H1 (cell line): ENCODE measurements at places on chromosomes 16 and 17. TPM values are rescaled to one million over a fixed set of nuclear protein-coding genes. Genes with fewer than 3 reads are reported as not detected.

The CD300E gene
- not detected in 2 replicates for polyA plus RNA-seq

- DNase-seq: no peak
- H3K36me3 ChIP-seq: no peaks in the 10 kb centered on the region
- no peak overlapping the region for H3K4me3 ChIP-seq
- H3K27me3 ChIP-seq: no peaks in the 10 kb centered on the region
- no peaks in the 10 kb centered on the region for H3K4me1 ChIP-seq
These were observed 12.6 kb upstream of the GPT2 start for GRCh38 chr16:46871597-46871996.

DNA sequence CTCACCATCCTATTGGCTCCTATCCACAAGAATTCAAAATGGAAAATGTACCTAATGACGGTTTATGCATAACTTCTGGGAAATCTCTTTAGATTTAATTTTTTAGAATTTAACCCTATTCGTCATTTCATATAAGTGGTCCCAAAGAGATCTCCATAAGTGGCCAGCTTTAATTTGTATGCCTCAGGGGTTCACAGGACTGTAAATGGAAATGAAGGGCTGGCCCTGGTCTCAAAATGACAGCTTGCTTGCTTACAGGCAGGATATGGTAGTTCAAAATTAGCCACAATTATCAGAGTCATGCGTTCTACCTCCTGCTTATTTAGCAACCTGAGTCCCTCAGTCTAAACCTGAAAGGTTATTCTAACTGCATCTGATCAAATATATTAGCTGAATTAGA lies 6.6 kb upstream of the NACA2 start:
- no peaks in the 10 kb centered on the region for H3K27me3 ChIP-seq
- no peak overlapping the region for H3K27ac ChIP-seq
- no peak overlapping the region for H3K4me3 ChIP-seq
- H3K36me3 ChIP-seq: no peaks in the 10 kb centered on the region
- DNase-seq: no peak

- no peaks in the 10 kb centered on the region for H3K4me1 ChIP-seq
- H3K27me3 ChIP-seq: no peaks in the 10 kb centered on the region
- DNase-seq: no peak
- H3K36me3 ChIP-seq: peaks cover 27% of the 10 kb centered on the region
- H3K4me3 ChIP-seq: no peak overlapping the region
These were observed 4.2 kb downstream of the EIF1 start for GRCh38 chr17:41692722-41693521.

DNA sequence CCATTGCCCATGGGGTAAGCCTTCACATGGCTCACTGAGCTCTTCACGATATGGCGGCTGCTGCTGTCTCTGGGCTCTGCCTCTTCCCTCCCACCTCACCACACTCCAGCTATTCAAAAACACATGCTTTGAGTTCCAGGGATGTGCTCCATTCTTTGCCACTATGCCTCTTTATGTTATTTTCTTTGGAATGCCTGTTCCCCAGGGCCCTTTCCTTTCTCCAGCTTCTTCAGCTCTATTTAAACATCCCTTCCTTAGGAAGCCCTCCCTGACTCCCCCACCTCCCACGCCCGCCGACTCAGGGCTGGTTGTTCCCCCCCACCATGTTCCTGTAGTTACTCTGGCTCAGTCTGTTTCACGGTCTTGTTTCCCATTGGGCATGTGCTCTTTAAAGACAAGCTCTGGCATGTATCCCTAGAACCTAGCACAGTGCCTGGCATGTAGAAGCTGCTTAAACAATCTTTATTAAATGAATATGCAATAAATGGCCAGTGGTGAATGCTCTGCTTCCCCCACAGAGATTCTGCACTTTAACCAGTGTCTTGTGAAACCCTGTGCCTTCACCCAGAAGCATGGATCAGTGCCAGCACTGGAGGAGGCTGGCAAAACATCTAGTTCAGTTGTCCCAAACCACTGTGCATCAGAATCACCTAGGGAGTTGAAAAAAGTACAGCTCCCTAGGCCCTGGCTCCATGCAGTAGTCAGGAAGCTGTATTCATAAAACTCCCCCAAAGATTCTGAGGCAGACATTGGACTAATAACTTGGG lies 6.9 kb downstream of the MYCBPAP start:
- H3K36me3 ChIP-seq: no peaks in the 10 kb centered on the region
- no peak for DNase-seq
- no peak overlapping the region for H3K4me3 ChIP-seq
- no peaks in the 10 kb centered on the region for H3K4me1 ChIP-seq

DNA sequence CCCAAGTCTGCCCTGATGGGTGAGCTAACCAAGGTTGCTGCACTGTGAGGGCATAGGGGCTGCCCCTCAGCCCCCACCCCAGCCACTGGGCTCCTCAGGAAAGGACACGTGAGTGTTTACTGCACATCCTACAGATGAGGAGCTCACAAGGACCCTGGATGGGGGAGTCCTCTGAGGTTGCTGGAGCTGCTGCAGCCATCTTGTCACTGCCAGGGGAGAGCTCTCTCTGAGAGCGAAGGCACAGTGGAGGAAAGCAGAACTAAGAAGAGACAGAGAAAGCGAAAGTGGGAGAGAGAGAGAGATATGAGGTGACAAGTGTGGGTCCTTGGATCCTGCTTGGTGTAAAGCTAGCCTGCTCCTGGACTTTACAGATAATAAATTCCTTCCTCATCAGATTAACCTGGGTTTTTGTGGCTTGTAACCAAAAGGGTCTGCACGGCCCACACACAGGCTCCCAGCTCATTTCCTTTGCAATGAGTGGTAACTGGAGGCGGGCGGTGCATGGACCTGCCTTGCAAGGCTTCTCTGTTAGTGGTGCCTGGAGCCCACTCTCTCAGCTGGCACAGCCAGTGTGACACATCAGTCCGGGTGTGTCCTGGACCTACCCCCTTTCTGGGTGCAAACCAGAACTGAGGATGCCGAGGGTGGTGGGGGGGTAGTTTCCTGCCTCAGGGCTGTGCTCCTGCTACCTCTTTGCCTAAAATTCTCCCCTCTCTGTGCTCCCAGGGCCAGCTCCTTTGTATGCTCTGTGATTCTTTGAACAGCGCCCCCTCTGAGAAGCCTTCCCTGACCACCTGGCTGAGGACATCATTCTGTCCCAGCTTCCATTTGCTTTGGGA lies 14.2 kb downstream of the SNX20 start:
- no peak for DNase-seq
- no peak overlapping the region for H3K4me3 ChIP-seq
- H3K27me3 ChIP-seq: no peaks in the 10 kb centered on the region
- H3K36me3 ChIP-seq: no peaks in the 10 kb centered on the region

DNA sequence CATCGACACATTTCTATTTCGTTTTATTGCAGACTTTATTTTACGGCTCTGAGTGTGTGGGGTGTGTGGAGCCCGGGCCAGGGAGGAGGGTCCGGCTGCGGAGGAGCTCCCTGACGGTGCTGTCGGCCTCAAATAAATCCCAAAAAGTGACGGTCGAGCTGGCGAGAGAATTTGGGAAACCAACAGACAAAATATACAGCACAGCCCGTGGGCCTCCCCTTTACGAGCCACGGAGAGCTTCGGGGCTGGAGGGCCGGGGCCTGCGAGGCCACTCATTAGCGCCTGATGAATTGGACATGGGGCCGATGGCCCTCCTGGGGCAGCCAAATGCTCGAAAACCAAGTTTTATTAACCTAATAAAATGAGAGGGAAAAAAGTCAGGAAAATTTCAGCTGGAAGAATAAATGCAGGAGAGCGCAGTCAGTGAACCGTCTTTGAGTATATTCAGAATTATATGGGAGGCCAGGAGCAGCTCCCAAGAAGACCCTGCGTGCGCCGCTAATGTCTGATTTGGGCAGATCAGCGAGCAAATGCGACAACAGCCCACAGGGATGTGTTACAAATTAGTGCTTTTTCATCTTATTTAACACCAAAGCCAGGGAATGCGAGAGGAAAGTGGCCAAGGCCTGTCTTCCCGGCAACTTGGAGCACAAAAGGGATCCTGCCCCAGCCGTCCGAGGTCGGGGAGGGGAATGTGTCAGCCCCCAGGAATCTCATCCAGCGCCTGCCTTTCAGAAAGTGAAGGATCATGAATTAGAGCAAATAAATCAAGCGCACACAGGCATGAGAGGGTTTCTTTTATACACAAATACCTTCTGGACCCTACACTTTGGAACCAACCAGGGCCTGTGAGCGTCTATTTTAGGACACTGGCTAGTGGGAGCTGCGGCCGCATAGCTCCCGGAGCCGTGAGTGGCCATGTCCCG lies 249.1 kb downstream of the C16orf95 start:
- H3K36me3 ChIP-seq: no peaks in the 10 kb centered on the region
- no peak overlapping the region for H3K27ac ChIP-seq
- DNase-seq: no peak
- no peak overlapping the region for H3K4me3 ChIP-seq

- peaks cover 7% of the 10 kb centered on the region for H3K36me3 ChIP-seq
- DNase-seq: no peak
- H3K27ac ChIP-seq: no peak overlapping the region
- no peaks in the 10 kb centered on the region for H3K27me3 ChIP-seq
- no peaks in the 10 kb centered on the region for H3K4me1 ChIP-seq
These were observed 4.0 kb downstream of the ENGASE start for GRCh38 chr17:79078476-79079190.

The CCNF gene
- 15.4 and 25.5 TPM in 2 replicates for polyA plus RNA-seq
